Vagina (tissue), 2 donors: ENCODE measurements at places on chromosomes 7 and 10.

DNA sequence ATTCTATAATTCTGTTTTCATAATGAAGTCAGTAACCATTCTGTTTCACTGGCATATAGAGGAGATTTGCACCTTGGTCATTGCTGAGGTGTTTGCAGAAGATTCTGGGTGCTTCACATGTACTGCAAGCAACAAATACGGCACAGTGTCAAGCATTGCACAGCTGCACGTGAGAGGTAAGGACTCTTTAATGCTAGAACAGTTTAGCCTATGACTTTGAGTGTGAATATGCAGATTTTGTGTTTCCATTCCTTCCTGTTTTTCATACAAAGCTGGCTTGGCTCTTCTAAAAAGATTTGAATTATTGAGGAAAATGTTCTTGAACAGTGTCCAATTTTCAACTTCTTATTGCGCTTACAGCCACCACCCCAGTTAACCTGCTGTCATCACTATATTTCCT lies 56.4 kb downstream of the MYPN start:
- H3K27ac ChIP-seq, result no peak overlapping the region
- H3K36me3 ChIP-seq, result no peaks in the 10 kb centered on the region
- H3K4me3 ChIP-seq, result no peak overlapping the region
- H3K27me3 ChIP-seq, result no peaks in the 10 kb centered on the region
- no peaks in the 10 kb centered on the region for H3K4me1 ChIP-seq

DNA sequence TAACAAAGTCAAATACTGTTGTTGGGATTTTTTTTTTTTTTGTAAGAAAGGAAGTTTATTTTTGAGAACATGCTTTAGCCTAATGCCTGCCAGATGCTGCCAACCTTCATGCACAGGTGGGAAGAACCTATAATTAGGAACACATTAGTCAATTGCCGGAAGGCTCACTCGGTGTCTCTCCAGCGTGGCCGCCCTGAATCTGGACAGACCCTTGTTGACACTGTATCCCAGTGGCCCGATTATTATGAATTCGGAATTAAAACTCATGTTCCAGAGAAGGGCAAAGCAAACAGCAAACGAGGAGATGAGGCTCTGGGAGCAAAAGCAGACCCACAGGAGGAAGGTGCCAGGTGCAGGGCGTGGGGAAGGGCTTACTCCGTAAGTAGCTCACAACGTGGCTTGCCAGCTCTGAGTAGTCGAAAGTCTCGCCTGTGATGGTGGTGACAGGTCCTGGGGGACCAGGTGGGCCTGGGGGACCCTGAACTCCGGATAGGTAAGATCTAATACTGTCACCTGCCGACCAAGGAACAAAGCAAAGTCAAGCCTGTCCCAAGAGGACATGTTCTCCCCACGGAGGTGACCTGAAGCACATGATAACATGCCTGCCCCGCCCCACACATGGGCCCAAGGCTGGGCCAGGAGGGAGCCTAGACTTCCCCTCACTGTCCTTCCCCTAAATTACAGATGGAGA lies 48.3 kb downstream of the COL17A1 start:
- peak; percentile 55 for DNase-seq
- H3K27me3 ChIP-seq, result no peaks in the 10 kb centered on the region
- no peak overlapping the region for H3K27ac ChIP-seq
- H3K4me3 ChIP-seq, result no peak overlapping the region

GRCh38 chr10:44311563-44312051 lies 73.3 kb downstream of the CXCL12 start:
- no peak overlapping the region for H3K4me3 ChIP-seq
- H3K4me1 ChIP-seq, result peaks cover 31% of the 10 kb centered on the region
- H3K36me3 ChIP-seq, result no peaks in the 10 kb centered on the region
- no peaks in the 10 kb centered on the region for H3K27me3 ChIP-seq
- peak overlapping the region; percentile 82 for H3K27ac ChIP-seq

GRCh38 chr10:122296363-122297120 lies 25.4 kb downstream of the BTBD16 start:
- no peaks in the 10 kb centered on the region for H3K36me3 ChIP-seq
- peak; percentile 71 for DNase-seq
- no peak overlapping the region for H3K27ac ChIP-seq

GRCh38 chr7:30396389-30396788 lies 82.2 kb downstream of the NOD1 start:
- no peaks in the 10 kb centered on the region for H3K27me3 ChIP-seq
- no peak overlapping the region for H3K27ac ChIP-seq
- H3K36me3 ChIP-seq, result no peaks in the 10 kb centered on the region
- H3K4me3 ChIP-seq, result no peak overlapping the region
- no peaks in the 10 kb centered on the region for H3K4me1 ChIP-seq

- DNase-seq, result no peak
- no peaks in the 10 kb centered on the region for H3K36me3 ChIP-seq
- H3K27ac ChIP-seq, result no peak overlapping the region
- H3K4me3 ChIP-seq, result no peak overlapping the region
- H3K27me3 ChIP-seq, result no peaks in the 10 kb centered on the region
Observed at GRCh38 chr7:133950855-133951254, 176.3 kb upstream of the LRGUK start.

- H3K4me3 ChIP-seq, result no peak overlapping the region
- no peaks in the 10 kb centered on the region for H3K27me3 ChIP-seq
Observed at GRCh38 chr7:151586531-151587260, 67.0 kb upstream of the RHEB start.

DNA sequence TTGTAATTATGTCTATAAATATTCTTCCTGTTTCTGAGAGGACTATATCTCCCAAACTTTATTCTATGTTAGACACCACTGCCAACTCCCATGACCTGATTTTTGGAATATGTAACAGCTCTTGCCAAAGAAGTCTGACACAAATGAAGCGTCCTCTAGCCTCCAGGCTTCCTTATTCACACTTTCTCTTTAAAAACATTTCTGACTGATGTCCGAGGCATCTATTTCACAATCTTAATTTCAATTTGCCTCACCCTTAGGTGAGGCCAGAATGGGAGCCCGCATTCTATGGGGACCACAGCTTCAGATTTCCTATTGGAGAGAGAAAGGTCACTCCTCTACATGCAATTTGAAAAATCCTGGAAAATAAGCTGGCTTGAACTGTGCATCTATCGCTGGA lies 873.2 kb downstream of the GATA3 start:
- H3K4me3 ChIP-seq, result no peak overlapping the region
- no peak for DNase-seq
- no peaks in the 10 kb centered on the region for H3K27me3 ChIP-seq
- no peaks in the 10 kb centered on the region for H3K36me3 ChIP-seq
- no peaks in the 10 kb centered on the region for H3K4me1 ChIP-seq

- no peak overlapping the region for H3K27ac ChIP-seq
- no peak overlapping the region for H3K4me3 ChIP-seq
- no peak for DNase-seq
- no peaks in the 10 kb centered on the region for H3K36me3 ChIP-seq
Observed at GRCh38 chr7:49398236-49398635, 375.2 kb upstream of the VWC2 start.
